Germinal center (tissue), 1 donor: ENCODE measurements at places on chromosomes 3 and 15.

GRCh38 chr15:28931828-28932227, 46.1 kb downstream of the APBA2 start:
- DNase-seq, result no peak

DNA sequence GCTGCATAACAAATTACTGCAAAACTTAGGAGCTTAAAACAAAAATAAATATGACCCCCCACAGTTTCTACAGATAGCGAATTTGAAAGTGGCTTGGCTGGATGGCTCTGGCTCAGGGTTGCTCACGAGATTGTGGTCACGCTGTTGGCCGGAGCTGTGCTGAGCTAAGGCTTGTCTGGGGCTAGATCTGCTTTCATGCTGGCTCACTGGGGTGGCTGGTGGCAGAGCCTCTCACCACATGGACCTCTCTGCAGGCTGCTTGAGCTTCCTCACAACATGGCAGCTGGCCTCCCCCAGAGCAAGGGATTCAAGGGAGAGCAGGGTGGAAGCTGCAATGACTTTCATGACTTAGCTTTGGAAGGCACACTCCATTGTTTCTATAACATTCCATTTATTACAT, 354.1 kb downstream of the SHQ1 start:
- no peak for DNase-seq

DNA sequence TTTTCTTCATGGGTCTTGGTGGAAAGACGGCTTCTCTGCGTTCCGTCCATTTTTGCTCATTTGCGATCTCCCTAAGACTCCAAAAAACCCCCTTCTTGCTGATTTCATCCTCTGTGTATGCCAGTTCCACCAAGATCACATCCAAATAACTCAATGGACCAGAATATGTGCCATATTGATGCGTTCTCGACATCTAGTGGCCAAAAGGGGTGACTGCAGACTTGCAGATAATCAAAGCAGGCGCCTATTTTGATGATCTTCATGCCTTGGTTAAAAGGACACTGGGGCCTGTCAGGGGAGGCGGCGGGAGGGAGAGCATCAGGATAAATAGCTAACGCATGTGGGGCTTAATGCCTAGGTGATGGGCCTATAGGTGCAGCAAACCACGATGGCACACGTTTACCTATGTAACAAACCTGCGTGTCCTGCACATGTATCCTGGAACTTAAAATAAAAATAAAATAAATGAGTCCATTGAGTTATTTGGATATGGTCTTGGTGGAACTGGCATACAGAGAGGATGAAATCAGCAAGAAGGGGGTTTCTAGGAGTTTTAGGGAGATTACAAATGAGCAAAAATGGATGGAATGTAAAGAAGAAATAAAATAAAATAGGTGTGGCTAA, 104.2 kb upstream of the RAD18 start:
- DNase-seq, result peak; percentile 44

DNA sequence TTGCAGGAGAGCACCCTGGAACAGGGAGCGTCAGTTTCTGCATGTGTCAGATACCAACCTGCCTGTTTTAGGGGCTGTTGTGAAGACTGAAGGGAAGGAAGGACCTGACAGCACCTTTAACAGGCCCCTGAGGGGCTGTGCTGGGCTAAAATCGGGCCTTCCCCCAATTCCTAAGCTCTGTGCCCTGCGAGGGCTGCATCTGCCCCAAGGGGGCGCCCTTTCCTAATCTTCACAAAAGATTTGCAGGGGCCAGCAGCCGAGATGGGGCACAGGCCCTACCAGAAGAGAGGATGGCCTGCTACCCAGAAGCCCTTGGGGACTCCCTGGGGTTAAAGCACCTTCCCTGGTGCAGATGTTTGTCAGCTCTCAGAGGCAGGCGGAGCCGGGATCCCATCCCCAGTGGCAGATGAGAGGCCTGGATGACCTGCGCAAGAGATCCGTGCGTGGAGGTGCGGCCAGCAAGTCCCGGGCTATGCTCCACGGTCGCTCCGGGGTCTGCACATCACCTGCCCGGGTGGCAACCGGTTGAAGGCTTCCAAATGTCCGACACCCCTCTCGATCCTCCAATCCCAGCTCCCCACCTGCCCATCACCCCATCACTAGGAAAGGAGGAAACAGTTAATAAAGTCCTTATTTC, 53.6 kb downstream of the RHCG start:
- peak; percentile 66 for DNase-seq

GRCh38 chr3:133289322-133289721, 110.5 kb upstream of the BFSP2 start:
- no peak for DNase-seq

DNA sequence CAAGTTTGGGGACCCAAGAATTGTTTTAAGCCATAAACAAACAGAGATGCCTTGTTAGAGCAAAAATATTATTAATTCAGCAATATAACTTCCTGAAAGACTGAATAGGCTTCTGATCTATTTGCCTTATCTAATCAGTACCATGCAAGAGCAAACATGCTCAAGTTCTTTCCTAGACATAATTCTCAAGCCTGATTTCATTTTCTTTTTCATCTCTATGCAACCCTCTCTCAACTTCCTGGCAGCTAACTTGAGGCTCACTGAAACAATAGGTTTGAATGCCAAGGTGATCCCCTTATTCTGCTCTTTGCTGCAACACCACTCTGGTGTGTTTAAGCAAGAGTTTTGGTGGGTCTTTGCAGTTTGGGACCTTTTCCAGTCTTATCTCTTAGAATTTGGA, 230.9 kb upstream of the CD96 start:
- DNase-seq, result no peak

DNA sequence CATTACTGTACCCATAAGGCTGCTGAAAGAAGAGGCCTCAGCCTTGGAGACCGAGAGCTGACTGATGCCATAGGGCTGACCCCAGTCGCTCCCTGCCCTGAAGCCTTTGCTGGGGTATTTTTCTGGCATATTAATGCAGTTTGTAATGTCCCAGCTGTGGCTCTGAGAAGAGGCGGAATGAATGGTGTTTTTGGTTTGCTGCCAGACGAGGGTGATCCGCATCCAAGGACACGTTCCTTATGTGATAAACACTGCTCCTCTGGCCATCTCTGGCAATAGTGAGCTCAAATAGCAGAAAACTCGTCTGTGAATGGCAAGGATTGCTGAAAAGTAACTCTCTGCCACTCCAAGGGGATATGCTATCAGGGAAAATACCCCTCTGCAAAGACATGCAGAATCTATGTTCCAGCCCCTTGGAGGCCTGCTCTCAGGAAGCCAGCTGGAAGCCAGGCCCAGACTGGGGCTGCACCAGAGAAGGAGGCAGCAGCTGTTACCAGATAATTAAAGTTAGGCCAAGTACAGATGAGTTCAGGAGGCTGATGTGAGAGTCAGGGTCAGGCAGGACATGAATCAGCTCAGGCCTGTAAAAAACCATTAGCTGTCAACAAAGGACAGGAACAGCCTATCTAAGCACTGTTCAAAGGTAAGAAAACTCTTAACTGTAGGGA, 28.9 kb upstream of the KLHL6 start:
- DNase-seq, result no peak

DNA sequence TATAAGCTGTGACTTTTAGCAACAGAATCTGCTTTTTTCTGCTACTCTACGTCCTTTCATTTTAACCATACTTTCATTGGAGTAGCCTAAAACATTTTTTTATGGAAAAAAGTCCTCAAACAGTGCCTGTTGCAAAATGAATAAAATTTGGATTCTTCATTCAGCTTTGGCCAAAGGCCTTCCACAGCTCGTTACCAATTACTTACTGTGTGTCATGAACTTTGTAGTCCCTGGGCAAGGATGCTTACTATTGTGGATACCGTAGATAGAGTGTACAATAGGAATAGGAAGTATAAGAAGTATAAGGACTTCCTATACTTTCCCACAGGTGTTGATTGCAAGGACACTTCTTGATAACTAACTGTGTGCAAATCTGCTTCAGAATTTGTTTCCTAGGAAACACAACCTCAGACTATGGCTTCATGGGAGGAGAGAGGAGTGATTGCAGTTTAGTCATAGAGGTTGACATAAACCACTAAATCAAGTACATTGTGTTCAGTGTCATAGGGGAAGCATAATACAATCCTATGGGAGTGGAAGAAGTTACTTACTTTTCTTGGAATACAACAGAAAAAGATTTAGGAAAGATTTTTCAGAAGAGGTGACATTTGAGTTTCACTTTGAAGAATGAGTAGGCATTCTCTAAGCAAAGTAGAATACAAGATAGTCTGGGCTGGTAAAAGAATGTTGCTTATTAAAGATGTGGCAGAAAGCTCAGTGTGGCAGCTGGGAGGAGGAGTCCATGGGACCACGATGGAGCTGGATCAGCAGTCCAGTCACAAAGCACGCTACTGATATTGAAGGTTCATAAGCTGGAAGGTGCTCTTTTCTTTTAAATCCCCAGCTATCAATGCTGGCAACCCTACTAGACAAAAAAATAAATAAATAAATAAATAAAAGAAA, 309.7 kb upstream of the TPRG1 start:
- no peak for DNase-seq

DNA sequence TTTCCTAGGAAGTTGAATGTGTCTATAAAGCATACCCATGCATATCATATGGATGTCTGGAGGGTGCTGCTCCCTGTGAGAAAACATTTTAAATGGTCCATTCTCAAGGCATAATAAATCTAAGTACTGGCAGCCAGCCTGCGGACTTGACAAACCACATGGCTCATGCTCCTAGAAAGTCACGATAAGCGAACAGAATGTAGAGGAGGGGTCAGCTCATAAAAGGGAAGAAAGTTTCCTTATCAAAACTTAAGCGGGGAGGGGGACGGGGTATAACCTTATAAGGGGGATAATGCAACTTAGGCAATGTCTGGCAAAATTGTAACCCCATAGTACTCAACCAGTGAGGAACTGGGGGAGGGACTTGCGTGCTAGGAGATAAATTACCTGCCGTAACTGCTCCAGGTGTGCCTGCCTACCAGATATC, 159.8 kb upstream of the LMCD1 start:
- DNase-seq, result no peak

DNA sequence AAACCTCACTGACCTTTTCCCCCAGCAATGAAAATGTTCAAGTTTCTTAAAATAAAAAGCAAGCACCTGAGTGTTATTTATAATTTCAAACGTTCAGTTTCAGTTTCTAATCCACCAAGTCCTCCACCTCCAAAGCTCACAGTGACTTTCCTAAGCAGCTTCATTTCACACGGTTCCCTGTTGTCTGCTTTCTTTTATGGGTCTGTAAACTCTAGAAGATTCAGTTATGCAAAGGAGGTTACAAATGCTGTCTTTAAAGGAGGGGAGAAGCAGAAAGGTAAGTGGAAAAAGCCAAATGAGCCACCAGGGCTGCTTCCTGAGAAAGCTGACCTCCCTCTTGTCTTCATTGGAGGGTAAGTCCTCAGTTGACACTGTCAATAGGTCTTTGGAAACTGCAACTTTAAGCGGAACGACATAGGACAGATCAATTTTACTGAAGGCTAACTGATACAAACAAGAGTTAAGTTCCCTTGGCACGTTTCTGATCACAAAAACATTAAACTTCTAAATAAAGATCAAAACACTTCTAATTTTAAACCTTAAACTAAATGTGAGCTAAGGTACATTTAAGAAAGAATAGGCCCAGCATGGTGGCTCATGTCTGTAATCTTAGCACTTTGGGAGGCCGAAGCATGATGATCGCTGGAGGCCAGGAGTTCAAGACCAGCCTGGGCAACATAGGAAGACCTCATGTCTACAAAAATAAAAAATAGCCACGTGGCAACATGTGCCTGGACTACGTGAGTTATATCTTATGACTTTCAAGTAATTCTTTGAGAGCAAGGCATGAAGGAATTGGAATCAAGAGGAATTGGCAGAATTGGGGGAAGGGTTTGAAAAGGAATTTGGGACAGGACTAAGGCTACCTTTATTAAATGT, 151.9 kb upstream of the UBE2E1 start:
- DNase-seq, result peak; percentile 49

- DNase-seq, result no peak
These were observed 217.3 kb downstream of the SNRPN start for GRCh38 chr15:25171856-25172687.

DNA sequence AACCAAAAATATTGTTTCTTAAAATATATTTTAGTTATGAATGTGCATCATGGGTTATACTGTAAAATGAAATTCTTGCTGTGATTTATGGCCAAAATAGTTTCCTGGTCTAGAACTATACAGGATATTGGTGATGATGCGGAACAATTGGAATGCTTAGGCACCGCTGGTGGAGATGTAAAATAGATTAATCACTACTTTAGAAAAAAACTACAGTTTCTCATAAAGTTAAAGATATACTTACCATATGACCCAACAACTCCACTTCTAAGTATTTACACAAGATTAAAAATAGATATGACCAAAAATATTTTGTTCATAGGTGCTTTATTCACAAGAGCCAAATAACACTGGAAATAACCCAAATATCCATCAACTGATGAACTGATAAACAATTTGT, 126.7 kb downstream of the TUSC7 start:
- DNase-seq, result no peak

DNA sequence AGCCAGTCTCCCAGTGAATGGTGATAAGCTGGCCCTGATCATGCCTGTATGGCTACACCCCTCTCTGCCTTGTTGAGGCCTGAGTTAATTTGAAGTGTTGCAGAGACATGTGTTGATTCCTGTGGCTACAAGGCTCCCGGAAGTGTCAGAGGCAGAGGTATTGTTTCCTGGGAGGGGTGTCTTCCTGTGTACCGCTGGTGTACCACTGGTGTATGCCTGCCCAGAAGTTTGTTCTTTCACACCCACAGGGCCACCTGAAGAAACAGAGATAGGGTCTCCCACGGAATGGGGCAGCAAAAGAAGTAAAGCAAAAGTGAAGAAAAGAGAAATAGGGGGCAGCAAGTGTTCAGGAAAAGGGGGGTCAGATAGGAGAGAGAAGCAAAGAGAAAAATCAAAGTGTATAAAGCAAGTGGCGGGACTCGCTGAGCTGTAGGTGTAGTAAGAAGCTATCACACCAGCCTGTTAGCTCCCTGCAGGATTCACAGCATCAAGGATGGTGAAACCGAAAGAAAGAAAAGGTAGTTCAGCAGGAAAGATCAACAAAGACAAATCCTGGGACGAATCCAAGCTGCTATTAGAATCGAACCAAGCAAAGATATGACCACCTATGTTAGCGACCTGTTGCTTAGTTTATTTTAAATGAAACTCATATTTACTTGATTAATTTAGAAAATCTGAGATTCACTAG, 36.6 kb upstream of the CD47 start:
- DNase-seq, result no peak

DNA sequence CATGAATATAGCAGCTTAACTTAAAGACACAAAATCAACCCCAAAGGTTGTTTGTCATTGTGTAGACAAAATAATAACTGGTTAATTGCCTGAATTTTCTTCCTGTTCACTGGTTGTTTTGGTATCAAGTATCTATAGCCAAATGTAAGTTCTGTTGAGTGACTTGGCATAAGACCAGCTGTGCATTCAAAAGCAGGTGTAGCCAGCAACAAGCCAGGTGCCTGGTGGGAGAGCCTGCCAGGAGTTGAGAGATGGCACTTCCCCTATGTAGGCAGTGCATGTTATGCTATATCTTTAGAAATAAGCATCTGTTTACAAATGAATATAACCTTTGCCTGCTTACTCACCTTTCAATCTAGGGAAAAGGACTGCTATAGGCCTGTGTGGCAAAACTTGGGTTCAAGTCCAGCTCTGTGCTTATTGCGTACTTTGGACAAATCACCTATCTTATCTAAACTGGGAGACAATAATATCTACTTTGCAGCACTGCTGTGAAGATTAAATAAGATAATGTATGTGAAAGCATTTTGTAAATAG, 84.9 kb upstream of the TBL1XR1 start:
- peak; percentile 42 for DNase-seq

- DNase-seq, result peak; percentile 65
These were observed 166.7 kb downstream of the FOXP1 start for GRCh38 chr3:71416876-71417275.

- DNase-seq, result no peak
These were observed 397.6 kb downstream of the TBL1XR1 start for GRCh38 chr3:176799675-176800074.
